GM12892 (cell line): ENCODE measurements at places on chromosomes 12 and 14.

DNA sequence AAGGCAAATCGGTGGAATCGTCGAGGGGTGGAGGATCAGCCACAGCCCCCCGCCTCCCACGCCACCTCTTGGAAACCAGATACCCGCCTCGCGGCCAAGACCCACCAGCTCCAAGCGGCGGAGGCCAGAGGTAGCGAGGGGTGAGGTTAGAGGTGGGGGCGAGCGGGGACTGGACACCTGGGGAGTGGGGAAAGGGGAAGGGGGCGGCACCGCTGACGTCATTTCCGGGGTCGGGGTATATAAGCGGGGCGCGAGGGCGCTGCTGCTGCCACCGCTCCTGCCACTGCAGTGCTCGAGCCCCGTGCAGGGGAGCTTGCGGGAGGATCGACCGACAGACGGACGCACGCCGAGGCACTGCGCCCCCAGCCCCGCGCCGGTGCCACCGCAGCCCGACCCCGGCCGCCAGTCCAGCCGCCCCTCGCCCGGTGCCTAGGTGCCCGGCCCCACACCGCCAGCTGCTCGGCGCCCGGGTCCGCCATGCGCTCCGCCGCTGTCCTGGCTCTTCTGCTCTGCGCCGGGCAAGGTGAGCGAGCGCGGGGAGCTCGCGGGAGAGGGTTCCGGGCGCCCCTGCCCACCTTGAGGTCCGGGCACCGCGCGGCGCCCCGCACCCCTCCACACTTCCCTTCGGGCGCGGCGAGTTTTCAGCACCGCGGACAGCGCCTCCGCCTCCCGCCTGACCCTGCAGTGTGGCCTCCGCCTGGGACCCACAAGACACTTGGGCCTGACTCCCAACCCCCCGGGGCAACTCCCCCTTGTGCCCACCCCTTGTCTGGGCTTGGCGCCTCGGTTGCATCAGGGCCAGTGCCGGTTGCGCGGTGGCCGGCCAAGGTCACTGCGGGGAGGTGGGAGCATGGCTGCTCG, at the start of gene CHGA:
CHGA (plus strand) TSS at position 268 of the 861 bp plus-strand sequence; CDS start at position 478, 210 bp downstream.
- DNase-seq, result peak; percentile 55

DNA sequence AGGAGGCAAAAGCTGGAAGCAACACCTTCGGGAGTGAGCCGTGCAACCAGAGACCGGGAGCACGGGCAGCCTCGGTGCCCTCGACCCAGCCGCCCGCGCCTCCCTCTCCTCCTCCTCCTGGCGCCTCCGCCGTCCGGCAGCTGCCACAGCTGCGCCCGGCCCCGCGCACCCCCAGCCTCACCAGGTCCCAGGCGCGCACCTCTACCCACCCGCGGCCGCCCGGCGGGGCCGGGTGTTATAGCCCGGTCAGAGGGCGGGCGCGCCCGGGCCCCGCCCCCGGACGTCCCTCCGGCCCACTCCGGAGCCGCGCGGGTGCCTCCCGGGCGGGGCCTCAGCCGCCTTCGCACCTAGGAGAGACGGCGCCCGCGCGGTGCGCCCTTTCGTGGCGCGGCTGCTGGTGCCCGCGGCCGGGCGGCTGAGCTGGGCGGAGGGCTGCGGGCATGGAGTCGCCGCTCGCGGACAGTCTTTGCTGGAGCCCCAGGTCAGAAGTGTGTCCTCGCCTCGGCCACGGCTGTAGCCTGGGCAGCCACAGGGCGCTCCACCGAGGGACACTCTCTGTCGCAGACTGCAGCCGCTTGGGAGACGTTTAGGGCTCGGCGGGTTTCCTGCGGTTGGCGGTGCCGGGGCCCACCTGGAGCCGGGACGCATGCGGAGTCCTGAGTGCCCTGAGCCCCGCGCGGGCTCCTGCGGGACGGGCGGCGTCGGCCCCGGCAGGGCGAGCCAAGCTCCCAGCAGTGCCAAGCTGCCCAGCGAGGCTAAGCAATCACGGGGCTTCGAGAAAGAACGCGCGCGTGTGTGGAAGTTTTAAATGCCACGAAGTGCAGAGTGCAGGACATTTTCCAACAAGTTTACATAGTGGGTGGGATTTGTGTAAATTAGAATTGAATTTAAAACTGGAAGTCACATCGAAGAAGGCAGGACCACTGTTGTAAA, at the start of gene CPM:
CPM (minus strand) TSS at position 211 of the 933 bp plus-strand sequence. CDS start 334 bp downstream, outside the sequence.
- DNase-seq, result peak; percentile 74

DNA sequence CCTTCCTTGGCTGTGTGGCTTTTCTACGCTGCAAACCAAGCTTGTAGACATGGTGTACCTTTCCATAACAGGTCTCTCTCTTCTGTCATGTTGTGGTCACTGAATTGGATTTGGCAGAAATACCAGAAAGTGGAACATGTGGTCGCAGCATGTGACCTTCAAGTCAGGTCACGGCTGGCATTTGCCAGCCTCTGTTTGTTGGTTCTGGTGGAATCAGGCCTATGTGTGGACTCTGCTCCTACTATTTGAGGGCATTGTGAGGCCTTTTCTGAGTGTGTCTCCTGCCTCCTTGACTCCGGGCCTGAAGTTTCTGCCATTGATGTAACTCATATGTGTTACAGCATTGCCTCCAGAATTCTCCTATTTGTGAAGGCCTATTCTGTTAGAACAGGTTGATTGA, 116.7 kb downstream of the CACNA1C start:
- DNase-seq, result no peak

- DNase-seq, result no peak
Observed at GRCh38 chr14:37566811-37567371, 28.2 kb downstream of the FOXA1 start.

DNA sequence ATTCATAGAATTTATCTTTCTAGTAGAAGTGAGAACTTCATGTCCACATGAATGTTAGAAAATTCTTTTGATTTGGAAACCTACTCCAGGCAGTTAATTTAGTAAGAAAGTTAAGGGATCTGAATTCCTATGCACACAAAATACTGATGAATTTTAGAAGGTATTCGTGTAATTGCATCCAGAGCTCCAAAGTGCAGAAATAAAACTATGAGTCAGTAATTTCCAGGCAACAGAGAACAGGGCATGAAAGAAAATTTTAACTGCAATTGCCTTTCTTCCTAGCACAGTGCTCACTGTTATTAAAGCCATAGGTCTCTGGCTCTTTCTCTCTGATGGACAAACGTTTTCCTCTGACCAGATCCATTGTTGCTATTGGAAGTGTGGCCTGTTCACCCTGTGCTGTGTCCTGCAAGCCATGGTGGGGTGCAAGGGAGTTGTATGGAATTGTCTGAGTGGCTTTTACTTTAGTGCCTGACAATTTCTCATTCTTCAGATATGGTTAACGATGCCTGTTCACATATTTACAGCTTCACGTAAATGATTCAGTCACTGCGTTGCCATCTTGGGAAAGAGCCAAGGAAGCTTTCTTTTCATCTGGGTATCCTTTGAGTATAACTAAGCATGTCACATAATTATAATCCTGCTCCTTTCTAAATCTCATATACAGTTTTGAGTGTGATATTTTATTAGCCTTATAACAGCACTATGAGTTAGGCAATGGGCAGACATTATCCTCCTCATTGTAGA, 145.1 kb downstream of the ACSS3 start:
- no peak for DNase-seq

- DNase-seq, result no peak
Observed at GRCh38 chr12:54296393-54297099, 4.3 kb downstream of the NFE2 start.

DNA sequence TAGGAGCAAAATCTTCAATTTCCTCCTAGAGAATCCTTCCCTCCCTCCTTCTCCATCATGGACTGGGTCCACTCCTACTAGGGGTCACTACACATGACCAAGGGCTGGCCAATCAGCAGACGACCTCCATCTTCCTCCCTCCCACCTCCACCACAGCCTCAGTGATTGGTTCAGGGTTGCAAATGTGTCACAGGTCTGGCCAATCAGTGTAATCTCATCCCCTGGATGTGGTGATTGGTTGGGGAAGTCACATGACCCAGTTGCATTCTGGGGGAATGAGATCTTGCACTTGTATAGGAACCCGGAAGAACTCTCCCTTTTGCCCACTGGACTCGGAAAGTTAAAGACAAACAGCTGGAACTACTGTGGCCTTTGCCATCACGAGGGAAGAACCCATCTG, 169.2 kb downstream of the PIWIL1 start:
- DNase-seq, result no peak

DNA sequence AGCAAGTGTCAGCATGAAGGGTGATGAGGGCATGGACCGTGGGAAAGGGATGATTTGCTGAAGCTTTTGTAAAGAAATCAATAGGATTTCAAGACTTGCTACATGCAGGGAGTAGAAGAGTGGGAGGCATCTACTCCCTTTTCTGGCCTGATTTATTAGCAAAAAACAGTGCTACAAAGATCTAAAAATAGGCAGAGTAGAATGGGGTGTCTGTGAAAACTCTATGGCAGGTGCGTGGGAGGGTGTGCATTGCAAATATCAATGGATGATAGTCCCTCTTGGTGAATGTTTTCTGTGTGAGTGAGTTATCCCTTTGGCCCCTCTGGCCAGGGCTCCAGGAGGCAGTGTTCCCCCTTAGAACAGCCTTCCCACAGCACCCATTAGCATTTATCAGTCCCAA, 139.0 kb downstream of the SMOC1 start:
- DNase-seq, result no peak

DNA sequence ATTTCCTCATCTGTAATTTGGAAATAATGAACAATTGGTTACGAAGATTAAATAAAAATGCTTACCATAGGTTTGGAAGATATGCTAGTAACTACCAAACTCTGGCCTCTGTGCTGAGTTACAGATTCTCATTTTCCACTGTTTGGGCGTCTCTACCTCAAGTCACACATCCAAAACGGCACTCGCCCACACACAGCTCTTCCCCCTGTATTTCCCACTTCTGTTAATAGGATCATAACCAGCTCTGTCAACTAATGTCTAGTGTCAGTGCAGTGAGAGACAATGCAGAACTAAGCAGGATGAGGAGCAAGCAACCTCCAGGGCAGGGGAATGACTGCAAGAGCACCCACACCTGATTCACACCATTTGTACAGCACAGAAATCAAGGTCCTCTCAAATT, 10.9 kb upstream of the SYCP3 start:
- DNase-seq, result no peak

- DNase-seq, result no peak
Observed at GRCh38 chr14:50059763-50060616, 56.4 kb downstream of the VCPKMT start.

DNA sequence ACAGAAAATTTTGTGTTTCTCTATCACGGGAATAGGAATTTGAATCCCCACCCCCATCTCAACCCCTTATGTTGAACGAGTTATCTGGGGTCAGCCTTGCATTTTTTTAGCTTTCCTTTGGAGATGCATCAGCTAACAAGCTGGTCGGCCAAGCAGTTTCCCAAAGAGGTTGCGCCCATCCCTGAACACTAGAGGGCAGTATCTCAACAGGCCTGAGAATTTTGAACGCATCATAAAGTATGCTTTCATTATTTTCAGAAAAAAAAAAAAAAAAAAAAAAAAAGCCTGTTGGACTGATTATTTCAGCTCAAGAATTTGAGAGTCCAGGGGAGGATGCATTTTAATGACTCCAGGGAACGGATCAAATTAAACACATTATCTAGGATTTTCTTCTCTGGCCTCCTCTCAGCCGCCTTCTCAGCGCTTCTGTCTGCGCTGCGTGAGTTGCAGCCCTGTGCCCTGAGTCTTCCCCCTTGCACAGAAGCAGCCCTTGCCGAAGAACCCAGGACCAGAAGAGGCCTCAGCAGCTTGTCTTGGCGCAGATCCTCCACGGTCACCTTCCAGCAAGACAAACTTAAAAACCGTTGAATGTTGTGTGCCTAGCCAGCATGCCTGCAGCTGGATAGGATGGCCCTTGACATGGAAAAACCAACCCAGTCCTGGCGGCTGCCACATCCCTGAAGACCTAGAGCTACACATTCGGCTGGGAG, 76.6 kb upstream of the GZMB start:
- no peak for DNase-seq

DNA sequence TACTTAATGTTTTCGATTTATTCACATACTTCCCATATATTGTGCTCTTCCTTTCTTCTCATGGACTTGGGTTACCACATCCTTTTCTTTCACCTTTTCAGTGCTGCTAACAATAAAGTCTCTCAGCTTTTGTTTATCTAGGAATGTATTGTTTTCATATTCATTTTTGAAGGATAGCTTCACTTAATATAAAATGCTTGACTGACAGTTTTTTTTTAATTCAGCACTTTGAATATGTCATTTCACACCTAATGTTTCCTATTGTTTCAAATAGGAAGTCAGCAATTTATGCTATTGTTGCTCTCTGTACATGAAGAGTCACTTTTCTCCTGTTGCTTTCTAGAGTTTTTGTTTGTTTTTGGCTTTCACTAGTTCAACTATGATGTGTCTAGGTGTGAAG, 738.3 kb upstream of the STXBP6 start:
- no peak for DNase-seq

GRCh38 chr12:39047539-39048262, 142.3 kb upstream of the CPNE8 start:
- no peak for DNase-seq

GRCh38 chr14:36996133-36996856, 176.1 kb downstream of the SLC25A21 start:
- DNase-seq, result no peak

GRCh38 chr14:96238676-96239265, 17.2 kb upstream of the BDKRB1 start:
- no peak for DNase-seq

DNA sequence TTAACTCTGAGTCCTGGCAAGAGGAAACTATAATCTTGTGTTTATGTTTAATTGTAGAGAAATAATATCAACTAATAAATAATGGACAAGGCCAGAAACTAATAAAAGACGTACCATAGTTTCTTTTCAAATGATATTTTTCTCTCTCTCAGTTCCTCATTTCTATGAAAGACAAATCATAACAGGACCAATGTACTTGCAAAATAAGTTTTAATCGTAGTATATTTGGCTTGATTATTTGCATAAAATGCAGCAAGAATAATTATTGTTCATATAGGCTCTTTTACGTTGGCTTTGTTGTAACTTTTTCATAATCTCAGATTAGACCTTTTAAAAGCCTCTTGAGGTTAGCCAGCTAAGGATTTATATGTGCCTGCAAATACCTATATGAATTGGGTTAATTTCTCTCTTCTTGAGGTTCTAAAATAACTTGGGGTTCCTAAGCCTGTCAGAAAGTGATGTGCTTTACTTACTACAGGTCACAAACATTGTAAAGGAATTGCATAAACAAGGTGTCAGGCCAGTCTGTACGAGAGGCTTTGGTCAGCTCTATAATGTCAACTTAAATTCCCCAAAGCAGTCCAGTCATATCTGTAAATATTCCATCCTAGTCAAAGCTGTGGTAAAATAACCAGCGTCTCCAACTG, 152.8 kb upstream of the PTPRQ start:
- DNase-seq, result no peak

DNA sequence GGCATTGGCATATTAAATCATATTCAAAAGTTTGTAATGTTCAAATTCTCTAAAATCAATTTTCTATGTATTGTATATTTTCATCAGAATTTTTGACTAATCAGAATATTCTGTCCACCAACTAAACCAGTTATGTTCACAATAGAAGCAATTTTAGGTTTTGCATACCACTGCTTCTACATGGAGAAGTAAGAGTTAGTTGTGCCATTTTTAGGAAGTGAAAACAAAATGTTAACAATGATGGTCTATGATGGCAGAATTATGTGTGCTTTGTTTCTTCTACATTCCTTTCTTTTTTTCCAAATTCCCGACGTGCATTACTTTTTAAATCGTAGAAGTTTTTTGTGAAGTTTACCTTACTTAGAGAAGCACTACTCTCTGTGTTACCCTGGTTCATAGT, 29.5 kb downstream of the ABHD12B start:
- DNase-seq, result no peak

GRCh38 chr14:70641548-70642302, at the start of gene TTC9:
TSS of gene TTC9 (plus strand) at chr14:70641916. CDS start at chr14:70642130, 214 bp downstream.
- DNase-seq, result peak; percentile 44
